ENCODE measurements at places on chromosomes 2 and 18.
A peak's percentile ranks its signal among the peaks of the same experiment; 100 is the strongest.

- no peak for DNase-seq
Observed at GRCh38 chr2:23250371-23250770, 134.6 kb upstream of the KLHL29 start.

DNA sequence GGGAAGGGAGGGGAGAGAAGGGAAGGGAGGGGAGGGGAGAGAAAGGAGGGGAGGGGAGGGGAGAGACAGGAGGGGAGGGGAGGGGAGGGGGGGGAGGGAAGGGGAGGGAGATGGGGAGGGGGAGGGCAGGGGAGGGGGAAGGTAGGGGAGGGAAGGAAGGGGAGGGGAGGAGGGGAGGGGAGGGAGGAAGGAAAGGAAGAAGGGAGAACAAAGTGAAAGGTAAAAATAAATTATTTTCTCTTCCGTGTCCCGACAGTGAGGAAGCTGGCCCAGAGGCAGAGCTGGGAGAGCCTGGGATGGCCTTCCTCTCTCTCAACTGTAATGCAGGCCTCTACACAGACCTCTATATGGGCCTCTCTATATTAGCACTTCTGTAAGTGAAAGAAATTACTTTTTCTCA, 53.2 kb downstream of the CD226 start:
- DNase-seq: no peak

DNA sequence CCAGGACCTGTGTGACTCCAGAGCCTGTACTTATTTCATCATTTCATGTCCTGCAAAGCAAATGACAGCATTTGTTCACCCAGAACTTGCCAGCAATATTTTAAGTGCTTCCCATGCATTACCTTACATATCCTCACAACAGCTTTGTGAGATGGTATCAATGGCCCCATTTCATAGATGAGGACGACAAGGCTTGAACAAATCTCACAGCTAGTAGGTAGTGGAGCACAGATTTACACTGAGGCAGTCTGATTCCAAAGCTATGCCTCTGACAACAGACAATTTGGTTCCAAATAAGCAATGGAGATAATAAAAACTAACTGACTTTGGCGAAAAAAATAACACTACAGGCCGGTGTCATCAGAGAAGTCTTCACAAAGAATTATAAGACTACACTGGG, 33.5 kb downstream of the LRP2 start:
- no peak for DNase-seq

- no peak for DNase-seq
Observed at GRCh38 chr2:46699934-46700256, 215.7 kb downstream of the MCFD2 start.

DNA sequence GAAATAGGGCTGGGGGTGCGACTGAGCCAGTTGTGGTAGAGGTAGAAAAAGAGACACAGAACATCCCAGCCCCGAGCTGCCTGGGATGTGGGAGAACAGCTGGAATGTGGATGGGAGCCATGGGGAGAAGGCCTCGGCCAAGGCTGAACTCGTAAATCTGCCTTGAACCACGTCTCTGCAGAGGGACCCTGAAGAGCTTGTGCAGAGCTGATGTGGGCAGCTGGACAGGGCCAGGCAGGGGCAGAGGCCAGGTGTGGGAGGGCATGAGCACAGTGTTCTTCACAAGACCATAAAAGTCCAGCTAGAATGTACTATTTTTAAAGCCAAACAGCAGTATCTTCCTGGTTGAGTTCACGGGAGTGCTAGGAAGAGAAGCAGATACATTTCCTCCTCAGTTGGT, 5.7 kb downstream of the TCF23 start:
- DNase-seq: no peak

DNA sequence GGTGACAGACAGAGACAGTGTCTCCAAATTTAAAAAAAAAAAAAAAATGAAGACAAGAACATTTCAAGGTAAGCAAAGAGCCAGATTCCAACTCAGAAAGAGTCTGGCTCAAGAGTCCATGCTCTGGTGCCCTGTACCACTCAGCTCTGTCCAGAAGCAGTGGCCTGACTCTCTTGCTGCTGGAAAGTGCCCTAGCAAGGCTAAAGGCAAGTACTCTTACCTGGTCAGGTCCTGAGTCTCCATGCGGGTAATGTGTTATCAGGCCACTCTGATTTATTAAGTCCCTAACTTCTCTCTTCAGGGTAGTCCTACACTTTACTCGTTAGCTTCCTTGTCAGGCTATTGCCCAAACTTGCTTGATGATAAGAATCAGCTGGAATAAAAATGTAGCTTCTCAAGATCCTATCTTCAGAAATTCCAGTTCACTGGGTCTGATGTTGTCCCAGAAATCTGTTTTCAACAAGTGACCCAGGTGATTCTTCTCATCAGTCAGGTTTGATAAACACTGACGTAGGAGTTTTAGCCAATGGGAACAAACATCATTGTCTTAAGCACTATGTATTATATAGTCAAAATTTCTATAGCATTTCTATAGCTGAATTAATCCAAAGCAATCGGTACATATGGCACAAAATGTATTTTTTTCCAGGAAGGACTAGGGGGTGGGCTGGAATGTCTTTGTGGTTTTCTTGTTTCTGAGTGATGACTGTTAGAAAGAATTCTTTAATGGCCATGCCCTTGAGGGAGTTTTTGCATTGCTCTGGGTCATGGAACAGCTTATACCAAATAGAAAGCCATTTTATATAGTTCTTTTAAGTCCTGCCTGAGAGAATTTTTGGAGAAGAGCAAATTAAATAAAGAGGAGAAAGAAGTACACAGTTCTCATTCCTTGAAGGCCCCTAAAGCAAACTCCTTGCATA, 139.9 kb upstream of the DNMT3A start:
- DNase-seq: peak; percentile 11

DNA sequence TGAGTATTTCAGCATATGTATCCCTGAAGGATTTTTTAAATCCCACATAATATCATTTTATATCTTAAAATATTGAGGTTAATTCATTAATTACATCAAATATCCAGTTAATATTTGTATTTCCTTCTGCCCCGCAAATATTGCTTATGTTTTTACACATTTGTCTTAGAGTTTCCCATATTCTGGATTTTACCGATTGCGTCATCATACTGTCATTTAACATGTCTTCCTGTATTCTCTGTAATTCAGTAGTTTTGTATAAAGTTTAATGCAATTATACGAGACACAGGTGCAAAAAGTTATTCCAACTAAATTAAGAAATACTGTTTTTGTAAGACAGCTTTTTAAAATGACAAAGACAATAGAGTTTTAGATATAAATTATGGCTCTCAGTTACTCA, 33.5 kb upstream of the UBXN4 start:
- DNase-seq: no peak

DNA sequence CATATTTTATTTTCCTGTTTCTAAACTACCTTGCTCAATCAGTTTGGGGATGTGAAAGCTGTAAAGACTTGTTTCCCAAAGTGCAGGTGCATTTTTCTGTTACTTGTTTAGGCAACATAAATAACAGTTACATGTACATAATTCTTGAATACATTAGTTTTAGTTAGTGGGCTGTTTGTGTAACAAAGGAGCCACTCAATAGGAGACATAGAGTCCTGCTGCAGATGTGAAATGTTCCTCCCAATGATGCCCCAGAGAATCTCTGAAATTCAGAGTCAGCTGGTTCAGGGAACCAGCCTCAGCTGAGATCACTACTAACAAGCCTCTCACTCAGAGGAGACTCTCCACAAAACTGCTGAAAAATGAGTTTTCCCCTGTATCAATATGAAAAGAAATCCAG, 91.5 kb upstream of the TWSG1 start:
- no peak for DNase-seq

- no peak for DNase-seq
Observed at GRCh38 chr2:126809340-126809739, 89.3 kb upstream of the TEX51 start.

- DNase-seq: no peak
Observed at GRCh38 chr2:9663008-9663879, 32.4 kb upstream of the YWHAQ start.

DNA sequence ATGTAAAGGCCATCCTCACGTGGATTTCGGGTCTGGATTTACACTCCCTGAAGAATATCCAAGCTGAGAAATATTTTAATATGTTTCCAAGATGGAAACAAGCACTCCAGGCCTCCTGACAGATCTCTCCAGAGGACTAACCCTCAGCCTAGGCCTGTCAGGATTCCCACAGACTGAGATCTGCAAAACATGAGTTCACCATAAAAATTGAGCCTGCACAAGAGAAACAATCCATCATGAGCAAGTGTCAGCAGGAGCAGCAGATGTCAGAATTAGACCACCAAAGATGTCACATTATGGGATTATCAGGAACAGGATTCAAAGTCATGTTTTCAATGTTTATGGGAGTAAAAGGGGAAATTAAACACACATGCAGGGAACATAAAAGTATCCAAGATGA, 191.3 kb downstream of the TFCP2L1 start:
- peak; percentile 47 for DNase-seq

DNA sequence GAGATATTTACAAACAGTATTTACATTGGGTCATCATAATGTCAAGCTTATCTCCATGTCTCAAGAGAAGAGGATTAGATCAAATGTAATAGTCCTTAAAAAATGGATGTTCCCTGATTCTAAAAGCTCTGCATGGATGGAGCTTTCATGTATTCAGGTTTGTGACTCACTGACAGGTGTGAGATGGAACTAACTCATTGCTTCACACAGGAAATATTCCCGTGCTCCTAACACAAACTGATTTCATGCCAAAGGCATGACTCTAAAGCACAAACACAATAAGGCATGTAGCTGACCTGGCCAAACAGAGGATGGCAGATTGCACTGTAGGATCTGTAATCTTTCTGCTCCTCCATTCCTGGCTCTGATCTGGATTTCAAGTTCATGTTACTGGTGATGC, 110.0 kb downstream of the ALK start:
- peak; percentile 73 for DNase-seq

DNA sequence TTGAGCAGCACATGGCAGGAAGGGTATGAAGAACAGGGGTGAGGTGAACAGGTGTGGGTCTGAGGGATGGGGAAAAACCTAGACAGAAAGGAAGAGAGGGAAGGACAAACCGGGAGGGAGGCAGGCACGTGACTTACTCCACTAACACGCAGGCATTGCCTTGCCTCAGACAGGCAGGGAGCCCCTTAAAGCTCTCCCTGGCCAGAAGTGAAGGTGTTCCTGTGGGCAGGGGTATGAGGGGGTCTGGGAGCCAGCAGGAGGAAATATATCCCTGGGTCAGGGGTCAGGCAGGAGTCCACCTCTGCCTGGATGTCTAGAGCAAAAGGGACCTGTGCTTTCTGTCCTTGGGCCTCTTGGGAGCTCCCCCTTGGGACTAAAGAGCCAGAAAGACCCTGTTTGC, 135.3 kb upstream of the EPAS1 start:
- no peak for DNase-seq

DNA sequence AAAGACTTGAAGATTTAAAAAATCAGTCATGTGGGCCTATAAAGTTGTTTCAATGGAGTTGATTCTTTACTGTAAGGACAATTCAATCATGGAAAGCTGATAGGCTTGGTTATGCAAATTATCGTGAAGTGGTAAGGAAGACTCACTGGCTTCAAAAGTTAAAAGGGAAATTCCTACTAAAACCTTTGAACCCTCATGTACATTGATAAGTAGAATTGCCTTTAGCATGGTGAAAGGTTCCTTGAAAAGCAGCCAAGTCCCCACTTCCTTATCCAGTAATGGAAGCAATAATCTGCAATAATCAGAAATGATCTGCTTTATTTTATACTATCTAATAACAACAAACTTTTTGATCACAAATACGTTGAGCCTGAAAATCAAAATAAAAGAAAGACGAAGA, 14.4 kb upstream of the CCL20 start:
- no peak for DNase-seq

DNA sequence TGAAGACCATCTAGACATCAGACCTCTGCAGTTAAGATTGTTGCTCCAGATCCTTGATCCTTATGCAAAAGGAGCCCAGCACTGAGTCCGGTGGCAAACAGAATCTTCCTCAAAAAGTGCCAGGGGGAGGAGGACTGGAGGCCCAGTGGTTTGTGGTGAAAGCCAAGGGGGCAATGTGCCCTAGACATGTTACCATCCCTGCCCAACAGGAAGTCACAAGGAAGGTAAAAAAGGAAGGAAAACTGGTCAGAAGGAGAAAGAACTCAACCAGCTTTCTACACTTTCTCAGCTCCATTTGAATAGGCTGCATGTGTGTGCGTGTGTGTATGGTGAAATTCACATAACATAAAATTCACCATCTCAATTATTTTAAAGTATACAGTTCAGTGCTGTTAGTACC, 25.0 kb upstream of the KDM3A start:
- no peak for DNase-seq

GRCh38 chr2:39647104-39647765, 18.5 kb upstream of the TMEM178A start:
- DNase-seq: no peak

DNA sequence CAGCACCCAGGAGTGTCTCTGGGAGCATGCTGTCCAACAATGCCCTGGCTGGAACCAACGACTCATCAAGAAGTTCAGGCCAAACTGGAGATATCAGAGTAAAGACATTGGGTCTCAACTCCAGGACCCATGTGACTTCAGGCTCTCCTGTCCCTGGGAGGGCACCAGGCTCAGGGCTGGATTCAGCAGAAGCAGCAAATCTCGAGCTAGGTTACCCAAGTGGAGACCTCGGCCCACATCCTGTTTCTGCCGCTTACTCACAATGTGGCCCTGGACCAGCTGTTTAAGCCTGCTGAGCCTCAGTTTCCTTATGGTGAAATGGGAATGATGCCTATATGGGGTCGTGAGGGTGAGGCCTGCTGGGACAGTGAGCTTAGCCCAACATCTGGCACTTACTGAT, 9.3 kb upstream of the OTOF start:
- no peak for DNase-seq

DNA sequence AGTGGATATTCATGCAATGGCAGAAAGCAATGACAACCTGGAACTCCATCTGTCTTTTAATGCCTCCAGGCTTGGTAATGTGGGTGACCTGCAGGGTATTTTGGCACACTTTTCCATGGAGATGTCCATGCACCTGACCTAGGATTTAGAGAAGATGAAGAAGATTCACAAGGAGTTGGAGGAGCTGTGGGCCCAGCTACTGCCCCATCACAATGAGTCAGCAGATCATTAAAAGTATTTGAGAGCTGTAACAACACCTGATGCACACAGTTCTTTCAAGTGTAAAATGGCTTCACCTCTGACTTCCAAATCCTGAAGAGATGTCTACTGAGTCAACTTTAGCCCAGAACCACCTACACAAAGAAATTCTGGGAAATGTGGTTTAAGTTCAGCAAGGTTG, 22.1 kb upstream of the OSR1 start:
- no peak for DNase-seq

DNA sequence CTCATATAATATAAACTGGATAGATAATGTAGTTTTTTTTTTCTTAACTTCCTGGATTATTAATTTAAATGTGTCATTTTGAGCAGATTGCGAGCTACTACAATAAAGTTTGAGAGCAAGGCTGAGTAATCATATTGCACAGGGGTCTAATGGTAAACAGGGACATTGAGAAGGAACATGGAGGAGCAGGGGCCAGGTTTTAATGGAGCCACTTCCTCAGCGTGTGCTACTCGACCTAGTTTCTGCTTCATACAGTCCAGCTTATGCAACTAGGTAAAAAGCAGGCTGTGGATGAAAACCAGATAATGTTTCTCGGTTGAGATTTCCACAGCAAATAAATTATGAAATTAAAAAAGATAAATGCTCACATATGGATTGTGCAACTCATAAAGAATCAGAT, 1915.7 kb upstream of the CELF4 start:
- DNase-seq: no peak

GRCh38 chr18:28208712-28209265, 31.9 kb upstream of the CDH2 start:
- DNase-seq: no peak

All from SJCRH30 (cell line).